Skin of body (tissue), 3 donors: ENCODE measurements at places on chromosomes 11 and 22. TPM values are rescaled to one million over a fixed set of nuclear protein-coding genes. Genes with fewer than 3 reads are reported as not detected.

The ARHGAP20 gene
- 7.6 TPM for total RNA-seq

The ACRV1 gene
- not detected for total RNA-seq

The APOBEC3B gene
- total RNA-seq: 3.1 TPM

The SLC35F2 gene
- total RNA-seq: 11.7 TPM

The ANO1 gene
- 6.8 TPM for total RNA-seq

The OR51I1 gene
- total RNA-seq: 0.59 TPM

The MMP1 gene
- total RNA-seq: 0.69 TPM

The INTS4 gene
- total RNA-seq: 43.2 TPM

The ZNRD2 gene
- total RNA-seq: 18.5 TPM

The PHF21B gene
- total RNA-seq: 0.39 TPM

The C11orf91 gene
- not detected for total RNA-seq

The TRIM48 gene
- total RNA-seq: not detected

The SYNGR1 gene
- total RNA-seq: 14.6 TPM

The DEUP1 gene
- total RNA-seq: 0.59 TPM

The TRIM6 gene
- total RNA-seq: 1.9 TPM

The CST6 gene
- 279 TPM for total RNA-seq

The MMP27 gene
- 6.7 TPM for total RNA-seq

The APOBEC3C gene
- total RNA-seq: 4.1 TPM

The OR2AG1 gene
- not detected for total RNA-seq

The PLA2G3 gene
- total RNA-seq: 0.49 TPM

The SH3BP1 gene
- total RNA-seq: 8.4 TPM

The MRE11 gene
- total RNA-seq: 24.9 TPM

The OR52H1 gene
- 0.59 TPM for total RNA-seq

The C1QTNF5 gene
- 14.4 TPM for total RNA-seq

The FOLR3 gene
- 0.59 TPM for total RNA-seq

The GP1BB gene
- 2.0 TPM for total RNA-seq

The GAL3ST3 gene
- total RNA-seq: not detected

The CSRP3 gene
- 62.6 TPM for total RNA-seq

The HTR3A gene
- total RNA-seq: 0.99 TPM

The NPAS4 gene
- total RNA-seq: 2.7 TPM

The AHNAK gene
- 567 TPM for total RNA-seq

The OR10A2 gene
- not detected for total RNA-seq

The FERMT3 gene
- 7.2 TPM for total RNA-seq

The SMC1B gene
- total RNA-seq: 0.10 TPM

The HEPHL1 gene
- total RNA-seq: 4.9 TPM
